NCI-H1105 (cell line): ENCODE measurements at places on chromosomes 2 and 18.
A peak's percentile ranks its signal among the peaks of the same experiment; 100 is the strongest.

DNA sequence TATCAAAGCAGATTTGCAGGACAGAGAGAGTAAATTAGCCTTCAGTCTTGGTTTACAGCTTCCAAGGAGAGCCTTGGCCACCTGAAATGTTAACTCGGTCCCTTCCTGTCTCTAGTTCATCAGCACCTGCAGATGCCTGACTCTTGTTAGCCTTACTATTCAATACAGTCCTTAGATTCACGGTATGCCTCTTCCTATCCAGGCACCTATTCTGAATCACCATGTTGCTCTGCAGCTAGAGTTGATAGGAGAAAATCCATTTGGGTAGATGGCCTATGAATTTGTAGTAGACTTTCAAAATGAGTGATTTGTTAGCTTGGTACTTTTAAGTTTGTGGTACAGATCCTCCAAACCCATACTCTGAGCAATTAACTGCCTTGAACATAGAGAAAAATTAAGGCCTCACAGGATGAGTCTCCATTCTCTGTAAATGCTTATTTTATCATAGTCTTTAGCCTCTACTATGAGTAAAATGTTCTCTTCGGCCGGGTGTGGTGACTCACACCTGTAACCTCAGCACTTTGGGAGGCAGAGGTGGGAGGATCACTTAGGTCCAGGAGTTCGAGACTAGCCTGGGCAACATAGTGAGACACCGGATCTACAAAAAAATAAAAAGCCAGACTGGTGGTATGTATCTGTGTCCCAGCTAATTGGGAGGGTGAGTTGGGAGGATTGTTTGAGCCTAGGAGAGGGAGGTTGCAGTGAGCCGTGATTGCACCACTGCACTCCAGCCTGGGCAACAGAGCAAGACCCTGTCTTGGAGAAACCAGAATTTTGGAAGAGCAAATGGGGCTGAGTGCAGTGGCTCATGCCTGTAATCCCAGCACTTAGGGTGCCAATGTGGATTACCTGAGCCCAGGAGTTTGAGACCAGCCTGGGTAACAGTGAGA is 32.9 kb downstream of the PTCD3 start:
- DNase-seq = no peak

DNA sequence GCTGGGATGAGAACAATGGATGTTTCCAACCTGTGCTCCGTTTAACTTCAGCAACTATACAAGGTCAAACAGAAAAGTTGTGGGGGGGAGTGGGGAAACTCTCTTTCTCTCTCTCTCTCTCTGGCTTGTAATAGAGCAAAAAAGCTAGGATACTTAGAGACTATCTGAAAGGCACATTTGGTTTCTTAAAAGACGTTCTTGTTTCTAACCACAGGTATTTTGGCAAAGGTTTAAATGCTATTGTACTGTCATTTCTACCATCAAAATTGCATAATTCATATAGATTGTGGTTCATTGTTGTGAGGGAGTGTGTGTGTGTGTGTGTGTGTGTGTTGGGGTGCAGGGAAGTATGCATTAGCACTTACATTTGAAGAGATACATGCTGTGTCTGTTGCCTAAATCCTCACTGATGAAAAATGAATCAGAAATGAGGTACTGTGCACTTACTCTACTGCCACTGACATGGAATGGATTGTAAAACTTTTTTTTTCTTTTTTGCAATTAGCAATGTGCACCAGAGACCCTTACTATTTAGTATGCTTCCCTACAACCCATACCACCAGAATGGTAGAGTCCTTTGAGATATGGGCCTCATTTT is 841.0 kb upstream of the PIK3C3 start:
- no peak for DNase-seq

- DNase-seq = no peak
Observed at GRCh38 chr2:176175709-176176607, 12.5 kb upstream of the HOXD1 start.

- no peak for DNase-seq
Observed at GRCh38 chr18:36410346-36410745, 112.8 kb downstream of the FHOD3 start.

DNA sequence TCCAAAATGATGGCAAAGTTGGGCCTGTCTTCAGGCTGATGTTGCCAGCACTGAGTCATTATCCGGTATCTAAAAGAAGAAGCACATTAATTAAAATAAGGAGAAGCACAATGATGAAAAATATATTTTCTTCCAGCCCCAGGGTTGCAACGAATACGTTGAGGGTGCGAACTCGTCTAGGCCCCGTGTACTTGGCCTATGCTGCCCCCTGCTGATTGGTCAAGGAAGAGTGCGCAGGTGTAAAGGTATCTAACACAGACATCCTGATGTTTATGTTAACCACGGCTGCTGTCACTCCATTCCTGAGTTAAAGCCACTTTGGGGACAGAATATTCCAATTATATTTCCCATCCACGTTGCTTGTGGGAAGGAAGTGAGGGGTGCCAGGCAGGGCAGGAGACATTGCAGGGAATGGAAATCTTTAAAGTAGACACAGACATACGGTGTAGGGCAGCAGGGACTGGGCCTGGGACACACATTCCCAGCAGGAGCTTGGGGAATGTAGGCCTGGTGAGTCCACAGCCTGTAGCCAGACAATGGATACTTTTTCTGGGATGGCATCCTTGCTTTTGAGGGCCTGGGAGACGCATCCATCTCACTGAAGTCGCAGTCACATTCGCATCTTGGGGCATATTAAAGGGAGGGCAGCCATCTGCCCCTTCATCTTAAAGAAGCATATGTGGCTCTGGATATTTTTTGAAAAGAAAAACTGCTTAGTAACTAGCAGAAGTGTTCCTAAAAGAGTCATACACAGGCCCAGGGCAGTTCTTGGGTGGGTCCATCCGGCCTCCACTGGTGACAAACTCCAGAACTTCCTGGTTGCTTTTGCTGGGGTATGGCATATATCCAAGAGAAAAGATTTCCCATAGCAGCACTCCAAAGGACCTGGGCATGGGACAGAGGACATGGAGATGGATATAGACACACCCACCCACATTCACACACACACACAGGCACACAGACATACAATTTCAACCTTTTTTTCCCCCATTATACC is 81.9 kb downstream of the CLIP4 start:
- DNase-seq = peak; percentile 11

- no peak for DNase-seq
Observed at GRCh38 chr2:239889641-239890121, 135.5 kb downstream of the NDUFA10 start.

DNA sequence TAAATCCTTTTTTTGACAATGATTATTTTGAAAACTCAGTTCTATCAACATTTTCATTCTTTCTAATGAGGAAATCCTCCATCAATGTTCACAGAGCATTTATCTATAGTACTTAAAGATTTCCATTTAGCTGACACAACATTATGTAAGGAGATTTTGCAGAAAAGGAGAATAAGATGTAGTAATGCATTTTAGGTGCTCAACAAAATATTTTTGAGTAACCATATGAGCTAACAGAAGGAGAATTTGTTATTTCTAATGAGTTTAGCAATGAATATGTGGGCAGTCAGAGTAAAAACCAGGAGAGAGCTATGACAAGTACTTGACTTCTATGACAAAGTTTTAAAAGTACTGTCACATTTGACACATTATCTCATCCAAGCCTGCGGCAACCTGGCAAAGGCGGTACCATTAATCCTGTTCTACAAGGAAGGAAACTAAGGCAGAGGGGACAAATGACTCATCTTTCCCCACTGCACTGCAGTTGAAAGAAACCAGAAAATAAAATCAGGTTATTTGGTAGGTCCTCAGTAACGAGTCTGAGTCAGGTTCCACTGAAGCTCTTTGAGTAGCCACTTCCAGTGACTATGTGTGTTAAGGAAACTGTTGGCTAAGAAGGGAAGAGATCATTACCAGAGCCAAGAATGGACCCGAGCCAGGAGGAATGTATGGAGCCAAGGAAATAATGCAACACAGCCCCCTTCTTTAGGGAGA is 134.1 kb upstream of the ITGB6 start:
- DNase-seq = no peak

- no peak for DNase-seq
Observed at GRCh38 chr2:20961858-20962257, 82.0 kb downstream of the APOB start.

DNA sequence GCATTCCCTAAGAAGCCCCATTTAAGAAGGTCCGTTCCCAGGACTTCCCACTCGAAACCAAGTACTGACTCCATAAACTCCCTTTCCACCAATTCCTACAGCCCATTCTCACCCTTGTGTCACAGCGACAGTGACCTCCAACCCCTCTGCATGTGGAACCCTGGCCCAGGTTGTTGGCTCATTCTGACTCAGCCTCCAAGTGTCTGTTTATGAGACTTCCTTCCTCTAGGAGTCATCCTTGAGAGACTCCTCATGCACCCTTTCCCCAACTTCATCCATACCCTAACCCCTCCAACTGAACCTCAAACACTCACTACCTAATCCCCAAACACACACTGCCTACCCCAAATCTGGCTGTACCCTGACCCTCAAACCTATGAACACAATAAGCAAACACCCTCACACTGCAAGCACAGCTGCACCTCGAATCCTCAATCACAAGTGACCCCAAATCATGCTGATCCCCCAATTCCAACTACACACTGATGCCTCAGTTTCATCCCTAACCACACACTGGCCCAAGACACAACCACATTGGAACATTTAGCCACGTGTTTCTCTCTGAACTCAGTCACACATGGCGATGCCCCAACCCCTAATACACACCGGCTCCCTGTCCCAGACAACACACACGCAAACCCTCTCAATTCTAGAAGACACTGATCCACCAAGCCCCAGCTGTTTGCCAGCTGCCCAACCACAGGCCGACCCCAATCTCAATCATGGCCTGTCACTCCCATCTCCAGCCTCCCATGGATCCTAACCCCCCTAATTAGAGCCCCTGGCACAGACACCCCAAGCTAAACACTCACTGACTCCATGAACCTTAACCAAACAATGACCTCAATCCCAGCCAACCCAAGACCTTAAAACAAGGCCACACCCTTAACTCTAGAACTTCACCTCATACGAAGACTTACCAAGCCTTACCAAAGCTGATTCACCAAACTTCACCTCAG is 219.6 kb downstream of the CYP26B1 start:
- no peak for DNase-seq

- DNase-seq = no peak
Observed at GRCh38 chr18:8797206-8797605, 91.8 kb downstream of the MTCL1 start.

DNA sequence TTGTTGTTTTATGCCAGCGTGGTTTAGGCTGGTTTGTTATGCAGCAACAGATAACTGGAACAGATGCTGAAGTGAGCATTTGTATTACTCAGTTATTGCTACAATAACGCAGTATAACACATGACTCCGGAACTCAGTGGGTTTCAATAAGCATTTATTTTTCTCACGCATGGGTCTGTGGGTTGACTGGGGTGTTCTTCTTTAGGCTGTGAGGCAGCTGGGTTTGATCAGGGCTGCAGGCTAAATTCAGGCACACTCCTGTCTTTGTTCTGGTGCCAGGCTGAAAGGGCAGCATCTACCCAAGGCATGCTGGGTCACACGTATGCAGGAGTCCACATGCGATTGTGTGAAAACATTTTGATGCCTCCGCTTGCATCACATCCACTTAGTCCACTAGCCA is 3.8 kb upstream of the SLC1A4 start:
- DNase-seq = no peak

- DNase-seq = no peak
Observed at GRCh38 chr2:182463760-182464159, 36.9 kb upstream of the PDE1A start.

- DNase-seq = no peak
Observed at GRCh38 chr18:2572892-2573291, 1.5 kb downstream of the NDC80 start.

GRCh38 chr18:73879766-73880165 is 267.9 kb downstream of the FBXO15 start:
- DNase-seq = no peak

DNA sequence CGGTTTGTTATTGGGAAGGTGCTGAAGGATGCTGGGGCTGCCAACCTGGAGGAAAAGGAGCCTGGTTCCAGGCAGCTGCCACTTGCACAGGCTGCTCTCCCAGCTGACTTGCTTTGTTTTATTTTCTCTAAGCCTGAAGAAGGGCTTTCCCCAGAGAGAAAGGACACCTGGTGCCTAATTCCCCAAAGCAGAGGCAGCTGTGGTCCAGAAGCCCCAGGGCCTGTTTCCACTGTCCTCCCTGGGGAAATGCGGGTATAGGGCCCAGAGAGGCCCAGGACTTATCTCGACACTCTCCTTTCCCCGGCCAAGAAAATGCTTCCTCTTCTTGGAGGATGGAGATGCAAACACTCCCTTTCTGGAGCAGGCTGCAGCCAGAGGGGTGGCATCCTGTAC is 30.1 kb downstream of the INO80C start:
- no peak for DNase-seq

DNA sequence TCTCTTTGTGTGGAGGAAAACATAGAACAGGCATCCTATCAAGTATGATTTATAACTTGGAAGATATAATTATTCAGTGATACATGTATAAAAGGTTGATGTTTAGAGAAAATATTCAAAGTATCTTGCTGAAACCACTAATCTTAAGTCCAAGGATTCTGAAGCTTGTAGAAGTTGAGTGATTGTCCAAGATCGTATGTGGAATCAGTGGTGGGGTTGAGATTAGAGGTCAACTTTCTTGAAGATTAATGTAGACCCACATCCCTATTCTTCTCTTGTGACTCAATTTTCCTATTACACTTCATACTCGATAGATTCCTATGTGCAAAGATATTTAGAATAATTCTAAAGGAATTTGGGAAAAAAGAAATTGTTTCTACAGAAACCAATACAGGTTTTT is 1565.9 kb upstream of the ACVR2A start:
- DNase-seq = no peak

- DNase-seq = peak; percentile 18
Observed at GRCh38 chr2:230956827-230957755, 32.0 kb upstream of the GPR55 start.

GRCh38 chr2:133421516-133422324 is 146.5 kb downstream of the NCKAP5 start:
- no peak for DNase-seq

- no peak for DNase-seq
Observed at GRCh38 chr2:198517976-198518375, 713.6 kb downstream of the PLCL1 start.

DNA sequence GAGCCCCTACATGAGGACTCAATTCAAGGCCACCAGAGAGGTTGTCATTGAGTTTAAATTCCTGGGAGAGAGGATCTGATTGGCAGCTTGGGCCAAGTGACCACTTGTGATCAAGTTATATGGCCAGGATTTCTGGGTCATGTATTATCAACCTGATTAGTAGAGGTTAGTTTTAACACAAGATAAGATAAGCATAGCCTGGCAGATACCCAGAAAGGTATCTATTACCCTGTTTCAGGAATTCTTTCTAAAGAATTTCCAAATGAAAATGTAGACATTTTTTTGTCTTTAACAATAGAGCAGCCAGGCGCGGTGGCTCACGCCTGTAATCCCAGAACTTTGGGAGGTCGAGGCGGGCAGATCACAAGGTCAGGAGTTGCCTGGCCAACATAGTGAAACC is 50.5 kb downstream of the BABAM2 start:
- no peak for DNase-seq

- DNase-seq = no peak
Observed at GRCh38 chr2:187174582-187174981, 273.5 kb downstream of the CALCRL start.

GRCh38 chr2:201643216-201643890 is at the start of gene TMEM237:
Gene TMEM237, minus strand, starts transcription at chr2:201643503. Its CDS starts 103 bp downstream, at chr2:201643400.
- peak; percentile 57 for DNase-seq
